ENCODE measurements at places on chromosomes 1 and 21. TPM values are rescaled to one million over a fixed set of nuclear protein-coding genes. Genes with fewer than 3 reads are reported as not detected.

- DNase-seq = no peak
These were observed 157.8 kb downstream of the VPS13D start for GRCh38 chr1:12387641-12388040.

- DNase-seq = no peak
These were observed 16.2 kb upstream of the SERINC2 start for GRCh38 chr1:31396633-31397351.

DNA sequence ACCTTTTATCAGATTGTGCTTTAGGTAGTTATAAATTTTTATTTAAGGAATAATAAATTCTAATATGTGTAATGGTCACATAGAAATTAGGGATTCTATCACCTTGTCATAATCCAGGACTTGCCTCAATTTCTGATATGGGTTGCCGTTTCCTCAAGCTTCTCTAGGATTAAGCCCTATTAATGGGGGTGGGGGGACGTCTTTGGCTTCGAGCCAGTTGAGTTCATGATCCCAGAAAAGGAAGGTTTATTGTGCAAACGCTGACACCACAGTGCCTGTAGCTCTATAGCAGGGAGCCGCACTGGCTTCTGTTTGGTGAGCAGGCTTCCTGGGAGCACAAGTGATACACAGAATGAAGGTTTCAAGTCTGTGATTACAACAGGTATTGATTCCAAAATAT, 22.0 kb upstream of the VAMP3 start:
- DNase-seq = no peak

DNA sequence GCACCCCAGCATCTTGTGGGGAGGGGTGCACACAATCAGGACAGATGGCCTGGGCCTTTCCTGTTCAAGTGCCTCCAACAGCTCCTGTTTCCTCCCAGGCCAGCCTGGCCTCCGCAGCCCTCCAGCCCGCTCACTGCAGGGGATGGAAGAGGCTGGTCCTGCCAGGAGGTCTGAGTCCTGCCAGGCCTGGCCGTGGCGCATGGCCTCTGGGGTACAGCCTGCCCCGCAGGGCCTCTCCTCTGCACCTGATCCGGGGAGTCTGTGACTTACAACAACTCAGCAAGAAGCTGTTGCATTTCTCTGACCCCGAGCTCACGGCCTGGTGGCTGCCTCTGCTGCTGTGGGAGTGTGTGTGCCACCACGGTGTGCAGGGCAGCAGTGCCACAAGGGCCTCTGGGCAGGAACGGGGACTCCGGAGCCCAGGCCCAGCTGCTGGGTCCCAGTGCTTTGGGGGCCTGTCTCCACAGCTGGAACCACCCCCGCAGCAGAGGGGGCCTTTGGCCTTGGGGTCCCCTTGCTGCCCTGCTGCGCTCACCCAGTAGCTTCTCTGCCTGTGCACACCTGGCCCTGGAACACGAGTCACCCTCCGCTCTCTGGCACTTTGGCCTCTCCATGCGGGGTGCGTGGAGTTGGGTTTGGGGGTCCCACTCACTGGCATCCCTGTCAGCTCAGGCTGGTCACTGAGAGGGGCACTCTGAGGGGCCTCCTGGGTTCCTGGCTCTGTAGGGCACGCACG, 17.4 kb upstream of the LRRC3 start:
- no peak for DNase-seq

OPTC gene
- not detected for total RNA-seq

DNAJC6 gene
- total RNA-seq = 9.4 TPM

DNA sequence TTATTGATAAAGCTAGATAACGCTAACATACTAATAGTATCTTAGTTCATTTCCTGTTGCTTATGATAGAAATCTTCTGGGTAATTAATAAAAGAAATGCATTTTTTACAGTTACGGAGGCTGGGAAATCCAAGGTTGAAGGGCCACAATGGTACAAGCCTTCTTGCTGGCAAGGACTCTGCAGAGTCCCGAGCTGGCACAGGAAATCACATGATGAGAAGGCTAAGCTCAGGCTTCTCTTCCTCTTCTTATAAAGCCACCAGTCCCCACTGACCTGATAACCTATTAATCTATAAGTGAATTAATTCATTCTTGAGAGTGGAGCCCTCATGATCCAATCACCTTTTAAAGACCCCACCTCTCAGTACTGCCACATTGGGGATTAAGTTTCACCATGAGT, 82.6 kb downstream of the GPR161 start:
- no peak for DNase-seq

RSPH1 gene
- not detected for total RNA-seq

- no peak for DNase-seq
These were observed 55.9 kb downstream of the DAP3 start for GRCh38 chr1:155744711-155745283.

INSRR gene
- not detected for total RNA-seq

RNF220 gene
- total RNA-seq = 79.6 TPM

DNA sequence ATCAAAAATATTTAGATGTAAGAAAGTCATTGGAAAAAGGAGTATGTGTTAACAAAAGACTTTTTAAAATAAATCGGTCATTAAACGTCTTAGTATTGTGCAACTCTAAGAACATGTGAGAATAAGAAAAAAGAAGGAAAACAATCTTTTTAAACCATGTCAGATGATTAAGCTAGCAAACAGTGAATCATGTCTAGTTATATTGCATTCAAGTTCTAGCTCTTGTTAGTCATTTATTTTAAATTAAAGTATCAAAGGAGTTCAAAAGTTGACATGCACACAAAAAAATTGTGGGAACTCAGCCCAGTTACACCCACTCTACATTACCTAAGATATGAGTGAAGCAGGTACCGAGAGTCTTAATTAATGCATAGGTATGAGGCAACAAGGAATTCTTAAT, 9.8 kb downstream of the FRRS1 start:
- DNase-seq = no peak

CDK18 gene
- total RNA-seq = 4.4 TPM

GPX7 gene
- 0.14 TPM for total RNA-seq

GRCh38 chr1:17943506-17943905, 164.1 kb upstream of the IGSF21 start:
- no peak for DNase-seq

GRCh38 chr1:197062692-197063091, 4.4 kb downstream of the F13B start:
- no peak for DNase-seq

GRCh38 chr1:161773791-161774190, 7.7 kb downstream of the ATF6 start:
- DNase-seq = no peak

DNA sequence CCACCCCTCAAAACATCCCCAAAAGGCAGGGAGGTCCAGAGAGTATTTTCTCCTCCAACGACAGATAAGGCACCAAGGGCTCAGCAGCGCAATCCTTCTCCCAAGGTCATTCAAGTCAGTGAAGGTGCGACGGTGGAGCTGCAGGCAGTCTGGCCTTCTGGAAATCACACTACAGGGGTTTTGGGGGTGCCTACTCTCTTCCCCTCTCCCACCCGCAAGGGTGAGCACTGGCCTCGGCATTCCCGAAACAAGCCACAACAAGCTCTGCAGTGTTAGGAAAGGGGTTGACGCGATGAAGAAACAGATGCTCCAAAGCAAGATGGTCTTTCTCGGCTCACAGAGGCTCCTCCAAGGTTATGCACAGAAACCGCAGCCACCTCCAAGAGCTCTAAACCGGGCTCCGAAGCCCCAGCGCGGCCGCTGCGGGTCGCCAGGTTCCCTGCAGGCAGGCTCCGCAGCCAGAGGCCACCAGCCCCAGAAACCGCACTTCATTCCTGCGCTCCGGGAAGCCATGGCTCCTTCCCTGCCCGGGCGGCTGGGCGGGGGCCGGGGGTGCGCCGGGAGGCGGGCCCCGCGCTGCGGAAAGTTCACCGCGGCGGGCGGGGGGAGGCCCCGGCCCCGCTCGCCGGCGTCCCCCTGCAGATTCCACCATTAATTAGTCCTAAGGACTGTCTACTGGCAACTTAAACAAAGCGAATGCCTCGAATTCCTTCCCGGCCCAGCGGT, 1.1 kb downstream of the LUZP1 start:
- peak; percentile 16 for DNase-seq

- no peak for DNase-seq
These were observed 9.8 kb downstream of the SDHC start for GRCh38 chr1:161324020-161324419.

GRCh38 chr1:92118826-92119225, 38.7 kb downstream of the BTBD8 start:
- no peak for DNase-seq

DNA sequence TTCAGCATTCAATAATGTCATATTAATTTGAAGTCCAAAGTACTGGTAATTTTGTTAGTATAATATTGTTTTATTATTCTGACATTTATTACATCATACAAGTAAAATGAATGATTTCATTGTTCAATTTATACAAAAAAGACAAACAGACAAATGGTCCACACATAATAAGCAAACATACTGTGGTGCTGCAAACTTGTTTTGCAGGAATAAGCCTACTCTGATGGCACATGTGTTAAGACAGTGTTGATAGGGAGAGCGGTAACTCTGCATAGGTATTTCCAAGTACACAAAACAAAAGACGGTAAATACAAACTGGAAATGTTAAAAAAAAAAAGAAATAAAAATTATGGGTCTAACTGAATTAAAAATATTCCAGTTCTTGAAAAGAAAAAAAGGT, 59.7 kb upstream of the DPYD start:
- DNase-seq = no peak

PTGER3 gene
- total RNA-seq = 2.4 TPM

DNA sequence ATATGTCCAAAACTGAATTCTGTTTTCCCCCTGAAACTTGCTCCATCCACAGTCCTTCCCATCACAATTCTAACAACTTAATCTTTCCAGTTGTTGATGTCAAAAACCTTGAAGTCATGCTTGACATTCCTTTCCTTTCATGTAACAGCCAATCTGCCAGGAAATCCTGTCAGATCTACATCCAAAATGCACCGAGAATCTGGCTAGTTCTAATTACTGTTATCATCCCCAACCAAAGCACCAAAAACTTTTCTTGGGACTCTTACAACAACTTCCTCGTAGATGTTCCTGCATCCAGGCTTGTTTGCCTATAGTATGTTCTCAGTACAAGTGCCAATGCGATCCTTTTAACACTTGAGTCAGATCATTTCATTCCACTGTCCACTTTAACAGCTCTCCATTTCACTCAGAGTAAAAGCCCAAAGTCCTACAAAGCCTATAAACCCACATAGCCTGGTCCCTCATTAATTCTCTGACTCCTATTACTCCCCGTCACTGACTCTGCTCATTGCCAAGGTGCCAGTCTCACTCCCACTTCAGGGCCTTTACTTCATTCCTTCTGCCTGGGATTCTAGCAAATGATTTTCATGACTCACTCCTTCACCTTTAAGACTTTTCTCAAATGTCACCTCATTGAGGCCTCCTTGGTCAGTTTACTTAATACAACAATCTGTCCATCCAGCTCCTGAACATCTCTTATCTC, 493.2 kb upstream of the NFIA start:
- DNase-seq = no peak

PPT1 gene
- 157 TPM for total RNA-seq

- no peak for DNase-seq
These were observed 28.0 kb upstream of the BACE2 start for GRCh38 chr21:41139951-41140350.

LIPI gene
- total RNA-seq = not detected

LRRC39 gene
- total RNA-seq = not detected

- DNase-seq = no peak
These were observed 51.6 kb downstream of the OBSCN start for GRCh38 chr1:228259368-228259894.

DNA sequence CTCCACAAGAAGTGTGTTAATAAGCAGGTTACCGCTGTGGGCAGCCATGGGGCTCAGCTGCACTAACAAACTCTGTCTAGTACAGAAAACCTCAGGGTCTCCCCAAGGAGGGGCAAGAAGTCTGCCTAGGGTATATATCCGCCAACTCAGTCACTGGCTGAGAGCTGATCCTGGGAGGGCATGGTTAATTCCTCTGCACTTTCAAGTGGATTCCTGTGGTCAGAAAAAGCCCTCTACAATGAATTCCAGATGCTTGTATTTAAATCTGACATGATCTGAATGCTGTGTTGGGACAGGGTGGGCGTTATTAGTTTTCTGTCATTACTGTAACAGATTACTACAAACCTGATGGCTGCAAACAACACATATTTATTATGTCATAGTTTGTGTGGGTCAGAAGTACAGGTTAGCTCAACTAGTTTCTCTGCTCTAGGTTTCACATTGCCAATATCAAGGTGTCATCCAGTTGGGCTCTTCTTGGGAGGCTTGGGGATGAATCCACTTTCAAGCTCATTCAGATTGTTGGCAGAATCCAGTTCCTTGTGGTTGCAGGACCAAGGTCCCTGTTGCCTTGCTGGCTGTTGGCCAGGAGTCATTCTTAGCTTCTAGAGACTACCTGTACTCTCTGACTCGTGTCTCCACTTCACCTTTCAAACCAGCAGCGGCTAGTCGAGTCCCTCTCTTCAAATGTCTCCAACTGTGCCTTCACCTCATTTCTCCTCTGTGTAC, 8.0 kb upstream of the SELE start:
- DNase-seq = peak; percentile 71

GRCh38 chr1:202319381-202320080, 22.2 kb downstream of the UBE2T start:
- no peak for DNase-seq

DNA sequence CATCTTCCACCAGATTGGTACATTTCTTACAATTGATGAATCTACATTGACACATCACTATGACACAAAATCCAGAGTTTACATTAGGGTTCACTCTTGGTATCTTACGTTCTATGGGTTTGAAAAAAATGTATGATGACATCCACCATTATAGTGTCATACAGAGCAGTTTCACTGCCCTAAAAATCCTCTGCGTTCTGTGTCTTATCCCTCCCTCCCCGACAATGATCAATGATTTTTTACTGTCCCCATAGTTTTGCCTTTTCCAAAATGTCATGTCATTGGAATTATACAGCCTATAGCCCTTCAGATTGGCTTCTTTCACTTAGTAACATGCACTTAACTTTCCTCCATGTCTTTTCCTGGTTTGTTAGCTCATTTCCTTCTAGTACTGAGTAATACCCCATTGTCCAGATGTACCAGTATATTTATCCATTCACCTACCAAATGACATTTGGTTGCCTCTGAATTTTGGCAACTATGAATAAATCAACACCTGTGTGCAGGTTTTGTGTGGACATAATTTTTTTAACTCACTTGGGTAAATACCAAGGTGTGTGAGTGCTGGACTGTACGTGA, 80.9 kb upstream of the CDC42BPA start:
- DNase-seq = no peak

AMY2A gene
- total RNA-seq = not detected

DNA sequence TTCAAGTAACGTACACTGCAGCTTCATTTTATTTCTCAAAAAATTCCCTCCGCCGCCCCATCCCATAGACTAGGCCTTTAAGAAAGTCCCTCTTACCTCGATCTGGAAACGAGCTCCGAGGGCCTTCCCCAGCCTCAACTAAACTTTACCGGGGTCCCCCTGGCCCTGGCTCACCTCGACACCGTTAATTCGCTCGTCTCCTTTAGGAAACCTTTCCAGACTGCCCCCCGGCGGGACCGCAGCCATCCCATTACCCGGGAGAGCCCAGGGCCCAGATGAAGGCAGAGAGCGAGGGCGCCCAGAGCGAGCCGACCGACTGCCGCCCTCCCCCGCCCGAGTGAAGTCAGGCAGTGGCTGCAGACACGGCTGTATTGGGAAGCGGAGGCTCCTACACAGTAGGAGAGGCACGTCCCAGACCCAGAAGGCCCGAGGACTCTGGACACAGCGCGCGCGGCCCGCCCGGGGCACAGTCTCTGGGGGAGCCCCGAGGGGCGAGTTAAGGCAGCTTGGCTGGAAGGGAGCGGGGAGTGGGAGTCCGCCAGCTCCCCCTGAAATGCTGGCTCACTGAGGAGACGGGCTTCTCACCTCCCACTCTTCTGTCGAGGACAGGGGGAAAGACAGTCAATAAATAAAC, 14.6 kb downstream of the SEMA6C start:
- no peak for DNase-seq
